ENCODE measurements at places on chromosomes 7 and 10.
A peak's percentile ranks its signal among the peaks of the same experiment; 100 is the strongest.

- no peak for DNase-seq
These were observed 166.7 kb downstream of the DNAJB9 start for GRCh38 chr7:108736221-108736891.

- DNase-seq = no peak
These were observed 11.8 kb downstream of the CAMK2B start for GRCh38 chr7:44313621-44314031.

- no peak for DNase-seq
These were observed 129.4 kb downstream of the PLPP4 start for GRCh38 chr10:120586471-120586872.

- no peak for DNase-seq
These were observed 111.2 kb downstream of the PTPRN2 start for GRCh38 chr7:158476331-158476932.

DNA sequence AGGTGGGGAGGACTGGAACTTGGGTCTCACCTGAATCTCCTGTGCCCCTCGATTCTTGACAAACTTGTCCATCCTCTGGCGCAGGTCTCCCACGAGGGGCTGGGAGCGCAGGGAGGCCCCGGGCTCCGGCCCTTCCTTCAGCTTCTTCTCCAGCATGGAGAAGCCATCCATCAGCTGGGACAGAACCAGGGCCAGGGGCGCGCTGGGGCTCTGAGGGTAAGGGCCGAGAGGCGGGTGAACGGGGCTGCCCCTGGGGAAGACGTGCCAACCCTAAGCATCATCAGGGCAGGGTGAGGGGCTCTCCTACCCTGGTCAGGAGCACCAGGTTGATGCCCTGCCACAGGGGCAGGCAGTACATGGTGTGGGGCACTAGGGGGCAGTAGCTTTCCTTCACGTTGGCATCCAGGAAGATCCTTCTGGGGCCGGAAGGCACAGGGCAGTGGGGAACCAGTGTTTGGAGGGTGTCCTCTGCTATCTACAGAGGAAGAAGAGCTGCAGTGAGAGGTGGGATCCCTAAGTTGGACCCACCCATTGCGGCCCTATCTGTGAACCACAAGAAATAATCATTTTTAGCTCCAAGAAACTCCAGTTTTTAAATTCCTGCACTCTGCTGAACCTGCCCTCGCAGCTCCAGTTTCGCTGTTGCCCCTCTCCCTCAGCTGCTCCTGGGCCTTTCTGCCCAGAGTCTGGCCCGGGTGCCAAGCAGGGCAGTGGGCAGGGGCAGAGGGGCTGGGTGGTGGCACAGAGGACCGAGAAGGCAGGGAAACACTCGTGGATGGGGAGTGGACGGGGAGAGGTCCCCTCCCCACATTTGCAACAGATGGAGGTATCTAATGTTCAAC, 10.8 kb upstream of the PYROXD2 start:
- DNase-seq = no peak

DNA sequence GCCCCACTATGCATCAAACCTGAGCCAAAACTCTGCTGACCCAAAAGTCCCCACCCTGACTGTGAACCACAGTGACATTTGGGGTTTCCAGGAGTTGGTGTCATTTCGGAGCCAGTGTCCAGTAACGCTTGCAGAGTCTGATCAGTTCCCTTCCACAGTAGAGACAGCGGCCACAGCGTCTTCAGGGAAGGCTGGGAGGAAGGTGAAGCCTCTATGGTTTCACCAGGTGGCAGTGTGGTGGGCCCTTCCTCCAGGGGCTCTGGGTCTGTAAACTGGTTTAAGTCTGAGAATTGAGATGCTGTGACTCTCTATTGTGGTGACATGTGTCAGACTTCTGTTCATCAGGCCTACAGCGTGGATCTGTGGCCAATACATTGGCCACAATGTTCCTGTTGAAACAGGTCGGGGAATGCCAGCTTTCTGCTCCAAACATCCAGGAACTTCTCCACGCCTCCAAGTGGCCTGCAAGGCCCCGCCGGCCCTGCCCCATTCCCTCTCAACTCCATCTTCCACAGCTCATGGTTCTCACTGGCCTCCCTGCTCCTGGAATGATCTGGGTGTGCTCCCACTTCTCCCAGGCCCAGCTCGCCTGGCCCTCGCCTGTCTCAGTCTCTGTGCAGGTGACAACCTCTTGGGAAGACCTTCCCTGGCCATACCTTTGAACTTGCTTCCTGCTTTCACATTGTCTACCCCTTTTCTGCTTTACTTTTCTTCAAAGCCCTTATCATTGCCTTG, 124.5 kb upstream of the FAM20C start:
- no peak for DNase-seq

DNA sequence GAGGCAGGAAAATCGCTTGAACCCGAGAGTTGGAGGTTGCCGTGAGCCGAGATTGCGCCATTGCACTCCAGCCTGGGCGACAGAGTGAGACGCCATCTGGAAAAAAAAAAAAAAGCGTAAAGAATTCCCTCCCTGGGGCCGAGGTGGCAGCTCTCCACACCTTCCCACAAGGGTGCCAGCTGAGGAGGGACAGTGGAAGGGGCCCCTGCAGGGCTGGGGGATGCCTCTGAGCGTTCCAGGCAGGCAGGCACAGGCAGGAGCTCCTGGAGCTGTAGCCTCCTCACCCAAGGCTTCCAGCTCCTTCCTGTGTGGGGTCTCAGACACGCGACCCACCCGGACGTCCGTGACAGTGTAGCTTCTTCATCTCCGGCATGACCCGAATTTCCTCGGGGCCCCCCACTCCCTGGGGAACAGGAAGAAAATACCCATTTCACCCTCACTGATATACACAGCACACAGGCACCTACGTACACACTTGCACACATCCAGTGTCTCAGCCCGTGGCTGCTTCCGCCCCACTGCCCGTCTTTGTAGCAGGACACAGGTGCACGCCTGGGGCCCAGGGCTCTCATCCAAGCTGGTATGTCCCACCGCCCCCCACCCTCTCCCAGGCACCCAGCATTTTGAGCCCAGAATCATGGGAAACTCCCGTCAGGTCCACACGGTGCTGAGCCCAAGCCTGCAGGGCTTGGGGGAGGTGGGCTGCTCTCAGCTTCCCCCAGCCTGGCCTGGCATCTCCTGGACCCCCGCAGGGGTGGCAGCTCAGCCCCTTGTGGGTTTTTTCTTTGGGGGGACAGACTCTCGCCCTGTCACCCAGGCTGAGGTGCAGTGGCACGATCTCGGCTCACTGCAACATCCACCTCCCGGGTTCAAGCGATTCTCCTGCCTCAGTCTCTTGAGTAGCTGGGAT, 25.7 kb downstream of the GRIFIN start:
- DNase-seq = no peak

DNA sequence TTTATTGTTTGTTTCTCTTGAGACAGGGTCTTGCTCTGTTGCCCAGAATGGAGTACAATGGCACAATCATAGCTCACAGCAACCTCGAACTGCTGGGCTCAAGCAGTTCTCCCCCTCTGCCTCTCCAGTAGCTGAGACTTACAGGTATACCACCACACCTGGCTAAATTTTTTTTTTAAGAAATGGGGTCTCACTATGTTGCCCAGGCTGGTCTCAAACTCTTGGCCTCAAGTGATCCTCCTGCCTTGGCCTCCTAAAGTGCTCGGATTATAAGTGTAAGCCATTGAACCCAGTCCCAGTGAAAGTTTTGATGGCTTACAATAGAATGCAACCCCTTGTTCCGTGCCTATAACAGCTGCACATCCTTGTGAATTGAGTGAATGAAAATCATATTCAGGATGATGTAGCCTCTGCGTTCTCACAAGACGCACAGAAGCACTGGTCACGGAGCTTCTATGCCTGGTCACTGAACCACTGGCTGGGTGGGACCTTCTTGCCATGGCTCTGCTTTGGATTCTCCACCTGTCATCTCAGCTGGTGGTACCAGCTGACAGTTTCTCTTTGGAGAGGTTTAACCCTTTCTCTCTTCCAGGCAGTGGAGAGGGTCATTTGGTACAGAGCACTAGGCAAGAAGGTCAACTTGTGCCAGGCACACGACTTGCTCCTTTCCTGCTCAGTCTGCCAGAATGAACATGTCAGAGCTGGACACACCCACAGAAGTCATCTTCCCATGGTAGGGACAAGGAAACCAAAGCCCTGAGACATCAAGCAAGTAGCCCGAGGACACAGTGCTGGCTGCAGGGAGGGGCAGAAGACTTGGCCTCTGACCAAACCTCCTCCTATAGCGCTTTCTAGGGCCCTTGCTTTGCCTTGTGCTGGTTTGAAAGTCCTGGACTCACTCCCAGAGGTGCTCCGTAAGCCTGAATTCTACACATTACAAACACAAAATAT, 89.6 kb downstream of the ATXN7L1 start:
- no peak for DNase-seq

- no peak for DNase-seq
These were observed 40.2 kb upstream of the GPAM start for GRCh38 chr10:112223725-112224124.

DNA sequence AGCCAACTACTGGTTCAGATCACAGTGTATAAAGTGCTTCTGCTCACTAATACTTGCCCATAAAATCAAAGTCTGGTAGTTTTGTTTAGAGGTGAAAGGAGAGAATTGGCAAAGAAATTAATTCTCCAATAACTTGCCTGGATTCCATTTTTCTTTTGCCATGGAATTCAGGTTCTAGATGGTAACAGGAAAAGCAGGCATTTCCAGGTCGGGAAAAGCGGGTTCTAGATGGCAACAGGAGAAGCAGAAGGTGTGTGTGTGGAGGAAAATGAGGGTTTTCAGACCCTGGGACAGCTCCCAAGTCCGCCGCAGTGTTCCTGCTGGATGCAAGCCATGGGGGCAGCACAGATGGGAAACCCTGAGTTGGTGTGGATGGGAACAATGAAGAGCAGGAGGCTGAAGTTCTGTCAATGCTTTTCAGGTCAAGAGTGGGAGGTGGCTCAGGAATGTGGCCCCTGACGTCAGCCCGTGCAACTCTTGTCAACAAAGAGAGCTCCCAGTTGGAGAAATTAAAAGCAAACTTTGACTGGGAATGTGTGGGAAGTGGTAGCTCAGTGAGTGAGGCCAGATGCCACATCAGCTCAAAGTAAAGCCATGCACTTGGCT, 696.7 kb downstream of the LRMDA start:
- no peak for DNase-seq

- DNase-seq = no peak
These were observed 233.3 kb upstream of the AOAH start for GRCh38 chr7:36957620-36958019.

GRCh38 chr7:82964150-82964882, 198.4 kb downstream of the PCLO start:
- peak; percentile 50 for DNase-seq

- peak; percentile 94 for DNase-seq
These were observed at the start of gene CASP2 for GRCh38 chr7:143287935-143288826. TSS of gene CASP2 (plus strand) at chr7:143288351. CDS start at chr7:143288456, 105 bp downstream.

GRCh38 chr10:62723375-62723774, 81.1 kb upstream of the ADO start:
- no peak for DNase-seq

GRCh38 chr10:70158113-70158512, 11.6 kb upstream of the TYSND1 start:
- DNase-seq = no peak

- DNase-seq = no peak
These were observed 881 bp downstream of the C10orf67 start for GRCh38 chr10:23343591-23344240.

DNA sequence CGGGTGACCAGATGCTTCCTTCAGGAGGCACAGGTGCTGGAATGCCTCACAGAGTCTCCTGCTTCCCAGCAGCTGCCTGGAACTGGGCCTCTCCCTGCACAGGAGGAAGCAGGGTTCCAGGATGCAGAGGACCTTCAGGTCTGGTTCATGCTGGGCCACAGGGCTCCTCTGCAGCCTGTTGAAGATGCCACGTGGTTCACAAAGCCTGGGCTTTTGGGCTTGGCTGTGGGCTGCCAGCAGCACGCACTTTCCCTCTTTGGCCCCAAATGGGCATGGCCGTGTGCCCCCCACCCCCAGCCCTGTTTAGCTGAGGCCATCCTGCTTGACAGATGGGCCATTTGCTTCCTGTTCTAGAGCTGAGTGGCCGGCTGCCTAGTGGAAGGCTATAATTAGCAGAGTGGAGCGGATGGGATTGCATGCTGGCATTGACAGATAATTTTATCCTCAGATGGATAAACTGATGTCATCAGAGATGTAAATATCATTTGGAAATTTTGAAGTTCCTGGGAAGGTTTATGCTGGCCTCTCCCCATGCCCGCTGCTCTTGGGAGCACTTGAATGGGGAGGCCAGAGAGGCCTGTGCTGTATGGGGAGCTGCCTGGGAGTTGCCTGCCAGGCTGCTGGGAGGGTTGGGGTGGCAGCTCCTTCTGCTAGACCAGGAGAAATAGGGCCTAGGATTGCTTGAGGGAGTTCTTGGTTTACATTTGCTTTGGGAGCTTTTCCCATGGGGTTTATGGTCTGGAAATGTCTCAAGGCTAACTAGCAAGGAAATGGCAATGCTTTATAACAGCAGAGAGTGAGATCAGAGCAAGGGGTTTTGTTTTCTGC, 28.2 kb downstream of the TSPAN15 start:
- DNase-seq = no peak

Measured in NCI-H2107 (cell line).